Stimulated activated CD4-positive, alpha-beta T cell treated with anti-CD3 and anti-CD28 coated beads, Interleukin-1b, Interleukin-23, amount 100 ng/mL, for 1 hour (primary cell): ENCODE measurements at places on chromosomes 11 and 22.

DNA sequence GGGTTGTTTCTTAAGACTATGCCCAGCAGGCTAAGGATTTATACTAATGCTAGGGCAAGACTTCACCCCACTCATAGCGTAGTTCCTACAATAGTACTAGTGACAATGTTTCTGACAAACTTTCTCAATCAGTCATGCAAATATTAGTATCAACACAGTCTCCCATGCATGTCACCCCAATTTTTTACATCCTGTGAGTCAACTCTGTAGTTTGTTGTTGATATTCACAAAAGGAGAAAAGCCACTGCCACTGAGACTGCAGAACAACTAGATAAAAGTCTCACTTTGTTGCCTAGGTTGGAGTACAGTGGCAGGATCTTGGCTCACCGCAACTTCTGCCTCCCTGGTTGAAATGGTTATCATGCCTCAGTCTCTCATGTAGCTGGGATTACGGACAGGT, 155.2 kb downstream of the RBFOX2 start:
- no peak for DNase-seq

DNA sequence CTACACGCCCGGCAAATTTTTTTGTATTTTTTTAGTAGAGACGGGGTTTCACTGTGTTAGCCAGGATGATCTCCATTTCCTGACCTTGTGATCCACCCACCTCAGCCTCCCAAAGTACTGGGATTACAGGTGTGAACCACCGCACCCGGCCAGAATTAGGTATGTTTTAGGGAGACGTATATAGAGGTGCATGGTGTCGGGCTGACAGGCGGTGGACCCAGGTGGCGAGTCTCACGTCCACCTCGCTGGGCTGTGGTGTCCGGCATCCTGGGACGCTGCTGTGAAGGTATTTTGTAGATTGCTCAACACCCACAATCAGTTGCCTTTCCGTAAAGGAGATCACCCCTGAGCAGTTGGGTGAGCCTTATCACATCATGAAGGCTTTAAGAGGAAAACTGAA, 728.6 kb downstream of the BRD1 start:
- DNase-seq, result no peak

DNA sequence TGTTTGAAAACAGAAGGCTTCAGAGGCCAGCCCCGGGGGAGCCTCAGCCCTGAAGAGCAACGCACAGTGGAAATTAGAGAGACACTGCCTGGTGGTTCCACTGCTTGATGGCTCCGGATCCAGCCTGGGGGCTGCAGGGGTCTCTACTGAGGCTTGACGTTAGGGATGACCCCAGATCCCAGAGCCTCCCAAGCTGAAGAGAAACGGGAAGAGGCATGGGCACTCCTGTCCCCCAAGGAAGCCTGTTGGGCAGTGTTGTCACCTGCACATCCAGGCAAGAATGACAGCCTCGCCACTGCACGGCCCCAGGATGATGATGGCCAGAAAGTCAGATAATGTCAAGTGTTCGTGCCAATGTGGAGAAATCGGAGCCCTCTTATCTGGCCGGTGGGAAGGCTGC, 56.8 kb upstream of the FGF3 start:
- no peak for DNase-seq

DNA sequence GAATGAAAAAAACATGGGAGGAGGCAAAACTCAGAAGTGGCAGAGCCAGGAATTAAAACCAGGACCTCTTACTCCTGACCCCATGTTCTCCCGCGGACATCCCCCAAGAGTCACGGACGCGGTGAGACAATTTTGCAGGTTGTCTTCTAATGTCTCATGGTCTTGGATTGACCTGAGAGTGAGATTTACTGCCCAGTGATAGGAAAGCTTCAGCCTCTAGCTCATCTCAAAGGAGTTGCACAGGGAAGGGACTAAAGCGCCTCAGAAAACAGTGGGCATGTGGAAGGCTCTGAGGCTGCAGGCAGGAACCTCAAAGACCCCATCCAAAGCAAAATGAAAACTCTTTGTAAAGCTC, 197.4 kb downstream of the ADAMTS15 start:
- DNase-seq, result no peak

DNA sequence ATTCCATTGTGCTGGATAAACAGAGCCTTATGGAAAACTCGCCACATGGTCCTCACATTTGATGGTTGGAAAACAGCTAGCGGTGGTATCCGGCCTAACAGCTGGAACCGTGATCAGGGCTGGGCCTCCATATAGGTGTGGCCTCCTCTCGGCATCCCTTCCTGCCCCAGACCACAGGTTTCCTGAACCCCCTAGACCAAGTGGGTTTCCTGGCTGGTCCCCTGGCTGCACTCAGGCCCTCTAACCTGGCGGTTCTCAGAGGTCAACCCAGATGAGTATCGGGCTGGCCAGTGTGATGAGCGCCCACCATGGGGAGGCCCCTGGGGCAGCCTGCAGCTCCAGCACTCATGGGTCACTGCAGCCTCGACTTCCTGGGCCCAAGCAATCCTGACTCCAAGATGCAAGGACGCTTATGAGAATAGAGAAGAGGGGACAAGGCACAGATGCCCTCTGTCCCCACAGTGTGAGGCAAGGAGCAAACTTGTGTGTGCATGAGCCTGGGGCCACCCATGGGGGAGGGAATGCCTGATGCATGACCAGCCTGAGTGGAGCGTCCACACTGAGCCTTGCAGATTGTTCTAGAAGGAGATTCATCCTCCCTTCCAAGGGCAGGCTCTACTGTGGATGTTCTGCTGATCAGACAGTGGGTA, 53.4 kb upstream of the WNT7B start:
- DNase-seq, result no peak

DNA sequence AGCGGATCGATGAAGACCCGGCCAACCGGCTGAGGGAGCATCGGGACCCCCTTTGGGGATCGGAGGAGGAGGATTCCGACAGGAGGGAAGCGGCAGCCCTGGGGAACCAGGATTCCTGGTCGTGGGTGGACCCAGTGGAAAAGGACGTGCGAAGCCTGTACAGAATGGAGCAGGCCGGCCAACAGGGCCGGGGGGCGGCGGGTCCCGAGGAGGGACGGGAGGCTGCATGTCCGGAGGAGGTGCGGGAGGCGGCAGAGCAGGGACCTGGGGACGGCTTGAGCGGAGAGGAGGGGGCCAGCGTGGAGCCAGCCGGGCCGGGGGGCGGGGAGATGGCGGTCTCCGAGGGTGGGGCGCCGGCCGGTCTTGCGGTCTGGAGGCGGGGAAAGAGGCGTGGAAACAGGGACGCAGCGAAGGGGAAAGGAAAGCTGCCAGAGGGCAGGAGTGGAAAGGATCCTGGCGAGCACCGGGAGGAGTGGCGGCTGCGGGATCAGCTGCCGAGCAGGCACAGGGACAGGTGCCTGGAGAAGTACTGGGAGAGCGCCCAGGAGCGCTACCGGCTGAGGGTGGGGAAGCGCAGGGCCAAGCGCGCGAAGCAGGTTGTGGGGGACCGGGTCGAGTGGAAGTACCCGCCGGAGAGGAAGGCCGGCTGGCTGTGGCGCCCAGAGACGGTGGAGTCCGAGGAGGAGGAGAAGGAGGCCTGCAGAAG, at the start of gene ANO5:
TSS of gene ANO5 (plus strand) at position 444 of the 706 bp plus-strand sequence. CDS start 408 bp downstream, outside the sequence.
- no peak for DNase-seq

DNA sequence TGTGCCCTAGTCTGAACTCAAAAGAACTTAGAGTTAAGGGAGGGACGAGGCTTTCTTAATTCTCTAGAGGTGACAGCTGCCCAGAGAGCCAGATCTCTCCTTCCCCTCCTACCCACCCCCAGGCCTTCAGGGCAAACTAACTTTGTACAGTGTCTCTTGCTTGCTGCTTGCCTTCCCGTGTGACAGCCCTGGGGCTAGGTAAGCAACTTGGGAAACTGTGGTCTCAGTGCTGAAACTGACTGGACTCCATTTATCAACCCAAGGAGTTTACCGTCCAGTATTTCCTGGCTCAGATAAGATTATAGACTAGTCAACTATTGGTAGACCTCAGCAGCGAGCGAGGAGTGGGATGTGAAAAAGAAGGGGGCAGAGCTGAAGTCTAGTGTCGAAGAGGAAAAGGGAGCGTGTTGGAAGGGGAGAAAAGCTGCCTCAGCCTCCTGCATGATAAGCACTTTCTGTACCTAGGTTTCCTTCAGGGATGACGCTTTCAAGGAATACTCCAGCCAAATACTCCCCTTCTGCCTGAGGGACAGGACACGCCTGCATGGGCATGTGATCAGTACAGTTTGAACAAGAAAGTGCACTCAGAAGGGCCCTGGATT, 43.3 kb upstream of the WEE1 start:
- no peak for DNase-seq

GRCh38 chr22:50186761-50187523, 1.2 kb downstream of the TRABD start:
- DNase-seq, result no peak

DNA sequence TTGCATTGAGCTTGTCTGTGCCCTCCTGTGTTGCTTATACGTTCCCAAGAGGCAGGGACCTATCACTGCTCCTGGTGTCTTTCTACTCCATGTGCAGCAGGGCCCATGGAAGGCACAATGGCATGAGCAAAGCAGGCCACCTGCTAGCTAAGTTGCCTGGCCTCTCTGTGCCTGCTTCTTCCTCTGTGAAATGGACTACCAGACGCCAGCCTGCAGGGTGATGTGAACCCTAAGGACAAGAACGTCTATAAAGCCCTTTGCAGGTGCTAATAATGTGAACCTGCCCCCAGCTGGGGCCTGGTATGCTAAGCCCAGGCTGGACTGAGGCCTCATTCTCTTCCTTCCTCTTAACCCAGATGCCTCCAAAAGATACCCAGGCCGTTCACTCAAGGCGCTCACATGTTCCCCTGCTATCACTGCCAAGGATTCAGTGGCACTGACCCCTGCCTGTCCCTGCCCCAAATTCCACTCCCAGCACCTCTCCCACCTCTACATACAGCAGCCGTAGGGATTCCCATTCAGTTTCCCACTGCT, 4.0 kb downstream of the GUCD1 start:
- DNase-seq, result no peak

- no peak for DNase-seq
These were observed 20.8 kb upstream of the ZBED5 start for GRCh38 chr11:10878408-10879214.

DNA sequence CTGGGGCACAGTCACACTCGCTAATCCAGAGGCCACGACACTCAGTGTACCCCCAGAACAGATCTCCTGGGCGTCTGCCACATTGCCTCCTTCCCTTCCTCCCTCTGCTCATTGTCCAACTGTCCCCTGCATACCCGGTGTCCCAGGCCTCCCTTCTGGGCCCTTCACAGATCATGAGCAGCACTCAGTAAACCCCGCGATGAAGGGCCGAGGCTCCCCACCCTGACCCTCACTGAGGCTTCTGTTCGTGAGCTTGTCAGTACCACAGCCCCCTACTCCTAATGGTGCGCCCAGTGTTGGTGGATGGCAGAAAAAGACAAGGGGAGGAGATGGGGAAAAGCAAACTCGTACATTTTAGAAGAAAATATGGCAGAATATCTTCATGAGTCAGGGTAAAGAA, 12.6 kb downstream of the RSPH14 start:
- DNase-seq, result no peak

DNA sequence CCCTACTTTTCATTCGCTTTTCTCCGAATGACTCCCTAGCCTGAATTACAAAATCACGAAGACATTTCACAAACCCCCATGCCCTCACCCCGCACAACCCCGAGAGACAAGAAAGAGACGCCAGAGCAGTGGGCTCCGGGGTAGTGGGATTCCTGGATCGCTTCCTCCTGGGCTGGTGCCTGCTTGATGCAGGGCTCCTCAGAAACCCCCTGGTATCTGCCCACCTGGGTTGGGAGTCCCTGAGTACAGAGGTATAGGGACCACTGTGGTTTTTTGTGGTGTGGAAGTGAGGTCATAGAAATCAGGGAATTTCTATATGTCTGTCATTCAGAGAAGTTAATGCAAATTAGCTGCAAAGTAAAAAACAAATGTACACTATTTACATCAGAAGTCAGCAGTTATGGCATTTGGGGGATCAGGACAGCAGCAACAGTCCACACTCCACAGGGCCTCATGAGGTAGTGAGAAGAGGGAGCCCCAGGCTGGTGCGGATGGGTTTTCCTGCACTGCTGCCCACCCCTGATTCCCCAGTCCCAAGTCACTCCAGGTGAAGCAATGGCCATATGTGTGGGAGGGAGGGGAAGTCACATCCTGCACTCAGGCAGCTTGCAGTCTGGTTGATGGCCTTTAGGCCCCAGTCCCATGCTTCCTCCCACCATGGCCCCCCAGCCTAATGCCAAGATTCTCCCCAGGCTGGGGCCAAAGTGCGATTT, 39.6 kb downstream of the BUD13 start:
- DNase-seq, result no peak

GRCh38 chr11:1776331-1776851, 12.7 kb upstream of the CTSD start:
- no peak for DNase-seq

DNA sequence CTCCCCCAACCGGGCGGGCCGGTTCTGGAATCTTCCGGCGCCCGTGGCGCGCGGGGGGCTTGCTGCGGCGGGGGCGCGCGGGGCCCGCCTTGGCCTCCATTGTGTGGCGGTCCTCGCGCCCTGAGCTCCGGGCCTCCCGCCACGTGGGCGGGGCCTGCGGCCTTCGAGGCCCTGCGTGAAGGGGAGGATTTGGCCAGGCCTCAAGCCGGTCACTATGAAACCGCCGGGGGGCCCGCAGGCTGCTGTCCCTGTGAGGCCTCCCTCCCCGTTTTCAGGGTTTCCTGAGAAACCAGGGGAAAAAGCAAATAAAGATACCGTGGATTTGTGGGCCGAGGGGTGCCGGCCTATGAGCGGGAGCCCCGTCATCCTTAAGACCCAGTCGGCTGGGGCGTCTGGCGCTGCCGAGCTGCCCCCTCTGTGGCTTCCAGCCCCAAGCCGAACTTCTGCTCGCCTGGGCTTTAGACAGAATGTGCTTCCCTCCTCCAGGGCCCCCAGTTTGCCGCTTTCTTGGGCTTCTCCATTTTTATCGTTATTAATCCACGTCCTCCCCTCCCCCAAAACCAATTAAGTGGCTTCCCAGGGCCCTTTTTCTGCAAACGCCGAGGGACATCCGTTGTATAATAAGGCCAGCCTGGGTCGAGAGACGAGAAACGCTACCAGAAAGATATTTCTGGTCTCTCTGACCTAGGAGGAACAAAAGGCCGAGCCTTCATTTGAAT, 602 bp downstream of the EWSR1 start:
- DNase-seq, result no peak

DNA sequence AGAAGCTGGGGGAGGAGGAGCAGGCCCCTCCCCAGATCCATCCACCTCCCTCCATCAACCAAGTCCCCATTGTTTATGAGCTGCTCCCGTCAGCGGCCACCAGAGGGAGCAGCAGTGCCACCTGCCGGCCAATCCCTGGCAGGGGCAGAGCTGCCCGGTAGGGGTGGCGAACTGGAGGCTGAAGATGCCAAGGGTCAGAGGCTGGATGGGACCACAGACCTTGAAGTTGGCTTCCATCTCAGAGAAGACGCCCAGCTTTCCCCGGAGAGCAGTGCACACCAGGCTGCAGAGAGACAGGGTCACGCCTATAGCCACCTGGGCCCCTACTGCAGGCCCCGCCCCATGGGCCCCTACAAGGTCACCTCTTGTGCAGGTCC, 3.6 kb downstream of the FIBP start:
- DNase-seq, result peak; percentile 67

DNA sequence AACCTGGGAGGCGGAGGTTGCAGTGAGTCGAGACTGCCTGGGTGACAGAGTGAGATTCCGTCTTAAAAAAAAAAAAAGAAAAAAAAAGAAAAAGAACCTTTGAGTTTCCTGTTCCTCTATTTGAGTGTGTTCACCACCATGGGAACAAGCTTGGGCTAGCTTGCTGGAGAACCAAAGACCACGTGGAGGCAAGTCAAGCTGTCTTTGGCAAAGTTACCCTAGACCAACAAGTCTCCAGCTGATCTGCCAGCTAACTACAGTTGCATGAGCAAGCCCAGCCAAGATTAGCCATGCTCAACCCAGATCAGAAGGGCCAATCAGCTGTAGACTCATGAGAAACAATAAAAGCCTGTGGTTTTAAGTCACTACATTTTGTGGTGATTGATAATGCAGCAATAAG, 29.7 kb downstream of the SLN start:
- no peak for DNase-seq

GRCh38 chr11:99277281-99277680, 256.5 kb downstream of the CNTN5 start:
- no peak for DNase-seq
